ENCODE measurements at places on chromosomes 5 and 9.

DNA sequence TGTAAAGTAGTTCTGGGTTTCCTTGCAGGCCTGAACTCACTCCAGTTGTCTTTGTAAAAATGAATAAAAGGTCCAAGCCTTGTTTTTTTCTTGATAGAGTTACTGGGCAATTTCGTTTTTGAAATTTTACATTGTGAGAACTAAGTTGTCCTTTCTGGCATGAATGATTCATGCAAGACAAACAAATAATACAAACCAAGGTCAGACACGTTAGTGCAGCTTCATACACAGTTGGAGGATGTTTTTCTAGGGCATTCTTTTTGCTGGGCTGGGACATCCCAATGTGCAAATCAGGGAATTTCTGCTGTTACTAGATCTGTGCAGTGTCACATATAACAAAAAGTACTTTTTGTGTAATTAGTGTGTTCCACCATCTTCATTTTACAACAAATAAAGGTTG is 96.0 kb downstream of the MEGF10 start:
- no peak for DNase-seq

DNA sequence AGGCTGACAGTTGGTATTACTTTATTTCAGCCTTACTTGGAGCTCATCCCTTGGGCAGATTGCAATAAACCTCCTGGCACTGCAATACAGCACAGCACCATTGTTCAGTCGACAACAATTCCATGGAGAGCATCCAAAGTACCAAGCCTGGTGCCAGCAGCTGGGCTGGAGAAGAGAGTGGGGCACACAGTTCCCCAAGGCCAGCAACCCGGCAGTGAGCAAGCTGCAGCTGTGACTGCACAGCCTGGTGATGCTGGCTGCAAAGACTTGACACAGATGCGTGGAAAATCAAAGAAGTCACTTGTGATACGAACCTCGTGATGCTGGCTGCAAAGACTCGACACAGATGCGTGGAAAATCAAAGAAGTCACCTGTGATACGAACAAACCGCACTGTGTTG is 125.4 kb downstream of the ATPSCKMT start:
- DNase-seq: no peak

- DNase-seq: no peak
Measured at GRCh38 chr5:116378007-116378776, 196.4 kb downstream of the SEMA6A start.

DNA sequence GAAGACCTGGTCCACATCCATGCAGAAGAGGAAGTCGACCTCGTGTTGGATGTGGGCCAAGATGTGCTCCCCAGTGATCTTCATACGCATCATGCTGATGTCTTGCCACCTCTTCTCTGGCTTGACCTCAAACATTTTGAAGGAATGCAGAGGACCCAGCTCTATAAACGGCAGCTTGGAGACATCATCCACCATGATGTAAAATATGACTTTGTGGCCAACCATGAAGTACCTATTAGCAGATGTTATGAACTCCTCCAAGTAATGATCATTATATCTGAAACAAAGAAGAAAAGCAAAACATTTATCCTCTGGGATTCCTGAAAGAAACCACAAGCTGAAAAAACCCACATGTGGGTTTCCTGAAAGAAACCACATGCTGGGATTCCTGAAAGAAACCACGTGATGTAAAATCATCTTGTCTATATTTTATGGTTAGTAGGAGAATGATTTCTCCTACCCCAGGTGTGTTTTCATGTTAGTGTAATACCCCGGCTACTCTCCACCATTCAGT is 52.3 kb downstream of the GGTA1 start:
- DNase-seq: no peak

- DNase-seq: no peak
Measured at GRCh38 chr5:121702682-121703081, 149.0 kb upstream of the FTMT start.

- DNase-seq: no peak
Measured at GRCh38 chr9:79684711-79685575, 113.2 kb downstream of the TLE4 start.

GRCh38 chr9:37566716-37567115 is 9.5 kb downstream of the FBXO10 start:
- no peak for DNase-seq

DNA sequence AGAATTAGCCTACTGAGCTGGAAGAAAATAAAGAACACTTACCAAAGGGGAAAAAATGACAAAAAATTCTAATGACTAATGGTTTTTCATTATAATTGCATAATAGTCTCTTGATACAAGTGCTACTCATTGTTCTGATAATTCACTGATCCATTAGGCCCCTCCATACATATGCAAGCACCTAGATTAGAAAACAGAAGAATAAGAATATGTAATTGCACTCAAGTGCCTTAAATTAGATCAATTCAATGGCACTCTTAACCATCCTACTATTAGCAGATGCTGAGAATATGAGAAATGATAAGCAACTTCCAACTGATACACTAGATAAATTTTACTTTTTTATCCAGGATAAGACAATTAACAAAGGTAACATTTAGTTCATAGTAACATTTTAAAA is 440.9 kb upstream of the C9orf72 start:
- no peak for DNase-seq

DNA sequence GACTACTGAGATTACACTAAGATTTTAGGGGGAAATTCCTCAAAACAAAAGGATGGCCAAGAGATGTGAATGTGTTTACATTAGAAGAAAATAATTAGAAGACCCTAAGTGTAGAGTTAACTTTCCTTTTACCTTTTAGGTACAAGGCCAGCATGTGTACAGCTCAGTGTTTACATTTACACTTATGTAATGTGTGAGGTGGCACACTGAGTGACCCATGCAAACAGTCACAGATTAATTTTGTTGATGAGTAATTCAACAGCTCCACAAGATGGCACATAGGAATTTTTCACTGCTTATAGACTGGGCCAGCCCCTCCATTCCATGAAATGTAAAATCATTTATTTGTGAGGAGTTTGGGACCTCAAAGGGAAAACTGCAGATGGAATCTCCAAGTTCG is 90.1 kb upstream of the SLC12A2 start:
- no peak for DNase-seq

DNA sequence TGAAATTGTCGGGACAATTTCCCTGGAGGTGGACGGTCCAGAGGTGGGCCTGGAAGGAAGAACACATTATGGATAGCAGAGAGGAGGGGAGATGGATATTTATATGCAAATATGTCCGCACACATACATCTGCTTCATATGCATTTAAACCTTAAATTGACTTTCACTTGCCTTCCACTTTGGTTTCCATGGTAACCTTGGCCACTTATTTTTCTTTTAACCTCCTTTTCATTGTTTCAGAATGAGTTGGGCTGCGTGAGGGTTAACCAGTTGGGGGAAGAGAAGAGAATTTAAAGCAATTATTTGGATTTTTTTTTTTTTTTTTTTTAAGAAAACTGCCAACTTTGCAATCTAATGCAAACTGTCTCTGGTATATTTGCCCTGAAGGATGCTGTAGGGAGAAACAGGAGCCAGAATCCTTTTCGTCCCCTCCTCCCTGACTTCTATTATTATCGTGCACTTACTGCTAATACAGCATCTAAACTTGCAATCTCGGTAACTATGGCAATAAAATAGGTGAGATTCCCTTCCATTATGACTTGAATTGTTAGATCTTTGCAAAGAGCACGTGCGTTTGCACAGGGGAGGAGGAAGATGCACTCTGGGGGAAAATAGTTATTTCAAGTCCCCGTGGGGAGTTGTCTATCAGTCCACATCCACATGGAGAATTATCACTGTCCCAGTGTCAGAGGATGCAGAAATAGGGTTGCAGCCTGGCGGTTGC is 35.6 kb downstream of the TLR4 start:
- DNase-seq: no peak

DNA sequence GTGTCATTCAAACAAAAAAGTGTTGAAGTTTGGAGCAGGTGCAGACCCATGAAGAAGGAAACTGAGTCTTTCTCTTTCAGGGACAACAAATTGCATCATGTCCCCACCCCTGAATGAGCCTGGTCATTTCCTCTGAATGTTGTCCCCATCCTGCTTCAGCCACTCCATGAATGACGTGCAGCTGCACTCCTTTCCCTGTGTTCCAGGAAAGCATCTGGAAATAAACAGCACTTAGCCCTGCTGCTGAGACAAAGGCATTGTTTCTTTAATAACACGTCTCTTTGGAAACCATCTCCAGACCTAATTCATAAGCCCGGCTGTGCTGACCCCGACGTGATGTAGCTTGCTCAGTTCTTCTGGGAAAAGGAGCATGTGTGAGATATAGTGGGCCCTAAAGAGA is 682.3 kb downstream of the BRINP1 start:
- DNase-seq: no peak

DNA sequence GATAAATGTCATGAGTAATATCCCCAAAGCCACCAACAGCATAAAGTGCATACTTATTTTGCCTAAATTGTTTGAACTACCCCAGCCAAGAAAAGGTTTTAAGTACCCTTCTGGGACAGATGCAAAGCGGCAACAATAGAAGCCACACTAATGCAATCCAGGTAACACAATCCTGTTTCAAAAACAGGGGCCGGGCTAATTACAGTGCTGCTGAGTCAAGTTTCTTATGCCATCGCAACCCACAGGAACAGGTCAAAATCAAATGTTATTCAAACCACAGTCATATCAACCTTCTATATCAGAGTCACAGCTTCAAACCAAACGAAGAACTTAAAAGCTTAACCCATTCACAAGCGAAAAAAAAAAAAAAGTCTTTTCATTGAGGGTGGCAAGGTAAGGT is 28.3 kb downstream of the EBF1 start:
- no peak for DNase-seq

GRCh38 chr5:127856292-127856691 is 153.1 kb downstream of the CCDC192 start:
- no peak for DNase-seq
